ENCODE measurements at places on chromosomes 2 and 18.

DNA sequence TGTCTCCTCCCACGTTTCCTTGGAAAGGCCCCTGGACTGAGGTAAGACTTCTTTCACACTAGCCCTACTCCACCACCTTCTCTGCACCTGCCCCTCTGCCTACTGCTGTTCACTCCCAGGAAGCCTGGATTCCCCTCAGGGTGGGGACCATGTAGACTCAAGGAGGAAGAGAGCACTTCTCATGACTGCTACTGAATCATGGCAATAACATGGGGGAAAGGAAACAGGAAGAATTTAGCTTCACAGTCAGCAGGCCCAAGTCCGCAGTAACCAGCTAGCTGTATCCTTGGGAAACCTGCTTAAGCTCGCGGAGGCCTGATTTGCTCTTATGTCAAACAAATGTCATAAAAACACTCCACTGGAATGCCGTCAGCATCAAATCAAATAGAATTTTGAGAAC, 126.2 kb upstream of the CAPN13 start:
- no peak for DNase-seq

DNA sequence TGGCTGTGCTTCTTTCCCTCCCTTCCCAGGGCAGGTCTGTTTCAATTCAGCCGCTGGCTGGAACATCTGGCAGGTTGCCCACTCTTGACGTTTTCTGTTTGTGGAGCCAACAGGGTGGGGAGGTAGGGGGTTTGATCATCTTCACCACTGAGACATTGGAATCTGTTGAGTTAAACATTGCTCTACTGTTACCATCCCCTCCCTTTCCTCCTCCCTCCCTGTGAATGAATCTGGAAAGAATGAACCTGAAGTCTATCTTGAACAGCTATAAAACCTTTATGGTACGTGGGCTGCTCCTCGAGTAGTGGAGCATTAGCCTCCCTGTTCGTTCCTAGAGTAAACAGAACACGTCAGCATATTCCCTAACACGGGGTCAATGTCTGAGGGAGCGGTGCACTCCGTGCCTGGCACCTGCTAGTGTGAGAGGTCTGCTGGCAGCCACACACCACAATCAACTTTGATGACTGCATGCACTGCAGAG, 249.9 kb upstream of the RBBP8 start:
- no peak for DNase-seq

DNA sequence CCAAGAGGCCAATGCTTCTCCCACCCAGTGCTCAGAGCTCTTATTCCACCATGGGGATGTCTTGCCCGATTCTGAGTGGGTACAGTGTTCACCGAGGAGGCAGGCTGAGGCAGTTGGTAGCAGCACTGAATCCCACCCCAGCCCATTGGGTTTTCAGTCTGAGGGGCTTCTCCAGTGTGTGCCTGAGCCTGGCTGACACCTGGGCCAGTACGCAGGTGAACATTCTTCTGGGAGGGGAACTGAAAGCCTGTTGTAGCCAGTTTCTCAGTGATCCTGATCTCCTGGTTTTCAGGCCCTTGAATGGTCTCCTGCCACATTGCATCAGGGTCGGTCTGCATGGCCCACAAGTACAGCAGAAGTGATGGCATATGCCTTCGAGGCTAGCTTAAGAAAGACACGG, 98.2 kb downstream of the TMEM17 start:
- no peak for DNase-seq

- DNase-seq, result peak; percentile 15
These were observed 8.9 kb upstream of the LTBP1 start for GRCh38 chr2:32937602-32938448.

DNA sequence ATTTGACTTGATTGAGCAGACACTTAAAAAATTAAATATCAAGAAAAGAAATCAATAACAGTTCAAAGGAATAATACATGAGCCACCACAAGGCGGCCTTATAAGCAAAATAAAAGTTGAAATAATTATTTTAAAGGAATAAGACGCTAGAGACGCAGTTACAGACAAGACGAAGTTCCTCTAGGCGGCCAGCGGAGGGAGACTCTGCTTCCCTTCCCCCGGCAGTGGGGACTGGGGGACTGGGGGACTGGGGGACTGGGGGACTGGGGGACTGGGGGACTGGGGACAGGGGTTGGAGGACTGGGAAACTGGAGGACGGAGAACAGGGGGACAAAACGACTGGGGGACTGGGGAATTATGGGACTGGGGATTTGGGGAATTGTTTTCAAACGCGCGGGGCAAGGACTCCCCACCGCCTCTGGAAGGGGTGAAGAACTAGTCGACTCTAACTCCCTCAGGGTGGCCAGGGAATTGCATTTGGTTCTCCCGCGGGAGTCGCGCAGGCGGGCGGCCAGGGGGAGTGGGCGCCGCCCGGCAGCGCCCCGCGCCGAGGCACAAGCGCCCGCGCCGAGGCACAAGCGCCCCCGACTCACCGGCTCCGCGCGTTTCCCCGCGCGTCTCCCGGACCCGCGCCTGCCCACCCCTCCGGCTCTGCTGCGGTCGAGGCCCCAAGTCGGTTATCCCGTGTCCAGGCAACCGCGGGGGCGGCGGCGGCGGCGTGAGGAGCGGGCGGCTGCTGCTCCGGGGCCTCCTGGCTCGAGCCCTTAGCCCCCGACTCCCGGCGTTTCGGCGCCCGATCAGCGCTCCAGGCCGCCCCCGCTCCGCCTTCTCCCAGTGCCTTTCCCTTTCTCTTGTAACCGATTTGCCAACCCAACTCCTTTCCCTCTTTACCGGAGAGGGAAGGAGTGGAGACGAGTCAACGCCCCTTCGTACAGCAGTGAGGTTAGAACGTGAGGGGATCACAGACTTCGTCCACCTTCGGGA, at the start of gene CCDC178:
CCDC178 (minus strand) TSS at position 662 of the 984 bp plus-strand sequence. CDS start 28,633 bp downstream, outside the sequence.
- DNase-seq, result no peak

GRCh38 chr2:169649278-169649677, 44.9 kb downstream of the CFAP210 start:
- DNase-seq, result no peak

- no peak for DNase-seq
These were observed 140.5 kb downstream of the LRP2 start for GRCh38 chr2:169221745-169222369.

- peak; percentile 10 for DNase-seq
These were observed 175.2 kb downstream of the TMEM200C start for GRCh38 chr18:5720132-5720531.

GRCh38 chr2:135664623-135665068, 77.0 kb upstream of the UBXN4 start:
- no peak for DNase-seq

DNA sequence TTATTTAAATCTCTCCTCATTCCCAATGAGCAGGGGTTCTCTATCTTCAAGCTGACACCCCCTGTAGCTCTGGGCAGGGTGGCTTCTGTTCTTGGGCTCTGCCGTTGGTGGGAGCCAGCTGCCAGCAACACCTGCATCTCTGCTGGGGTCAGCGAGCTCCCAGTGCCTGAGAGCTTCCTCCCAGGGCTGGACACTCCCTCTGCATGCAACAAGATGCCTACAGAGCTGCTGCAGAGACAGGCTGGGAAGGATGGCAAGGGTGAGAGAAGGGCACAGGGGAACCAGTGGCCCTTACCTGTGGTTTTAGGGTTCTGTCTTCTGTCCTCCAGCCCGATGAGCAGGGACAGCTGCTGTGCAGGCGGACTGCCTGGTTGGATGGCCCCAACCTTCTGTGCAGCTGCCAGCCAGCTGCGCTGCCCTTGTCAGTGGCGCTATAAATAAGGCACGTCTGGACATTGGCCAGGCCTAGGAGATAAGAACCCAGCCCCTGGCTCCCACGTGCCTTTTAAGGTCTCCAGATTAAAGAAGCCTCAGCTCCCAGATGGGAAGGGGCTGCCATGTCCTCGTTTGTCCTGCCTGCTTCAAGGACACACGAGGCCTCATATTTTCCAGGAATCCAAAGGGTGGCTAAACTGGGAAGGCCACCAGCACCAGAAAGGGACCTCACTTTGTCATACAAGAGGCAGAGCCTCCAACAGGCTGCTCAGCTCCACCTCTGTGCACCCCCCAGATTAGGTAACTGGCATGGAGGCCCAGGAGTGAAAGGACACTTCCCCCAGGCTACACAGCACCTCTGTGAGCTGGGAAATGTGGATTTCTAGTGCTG, 39.5 kb upstream of the FHL2 start:
- DNase-seq, result peak; percentile 63

- DNase-seq, result no peak
These were observed 384.3 kb upstream of the LYPD1 start for GRCh38 chr2:133054297-133054696.

DNA sequence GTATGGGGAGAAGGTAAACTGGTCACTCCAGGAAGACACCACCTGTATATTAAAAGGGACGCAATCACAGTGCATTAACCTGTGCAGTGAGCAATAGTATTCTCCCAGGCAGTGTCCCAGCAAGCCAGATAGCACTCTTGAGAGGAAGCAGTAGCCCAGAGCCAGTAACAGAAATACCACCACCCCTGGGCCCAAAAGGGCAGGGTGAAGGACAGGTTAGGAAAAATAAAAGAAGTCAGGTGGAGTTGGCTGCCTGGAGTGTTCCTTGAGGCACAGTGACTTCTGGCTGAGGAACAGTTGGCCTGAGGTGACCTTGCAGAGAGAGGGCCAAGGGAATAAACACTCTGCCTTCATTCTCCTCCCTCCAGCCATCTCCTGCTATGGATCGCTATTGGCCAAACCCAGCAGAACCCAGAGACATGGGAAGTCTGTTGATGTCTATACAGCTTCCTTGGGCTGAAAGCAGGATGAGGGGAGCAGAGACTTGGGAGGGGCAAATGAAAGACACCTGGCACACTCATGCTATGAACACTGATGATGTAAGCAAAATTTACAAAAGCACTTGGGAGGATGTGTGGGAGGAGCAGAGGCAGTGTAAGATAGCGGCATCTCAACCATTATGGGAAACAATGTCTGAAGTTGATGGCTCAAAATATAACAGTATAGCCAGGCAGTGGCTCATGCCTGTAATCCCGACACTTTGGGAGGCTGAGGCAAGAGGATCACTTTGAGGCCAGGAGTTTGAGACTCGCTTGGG, 7.5 kb downstream of the C18orf32 start:
- DNase-seq, result no peak

DNA sequence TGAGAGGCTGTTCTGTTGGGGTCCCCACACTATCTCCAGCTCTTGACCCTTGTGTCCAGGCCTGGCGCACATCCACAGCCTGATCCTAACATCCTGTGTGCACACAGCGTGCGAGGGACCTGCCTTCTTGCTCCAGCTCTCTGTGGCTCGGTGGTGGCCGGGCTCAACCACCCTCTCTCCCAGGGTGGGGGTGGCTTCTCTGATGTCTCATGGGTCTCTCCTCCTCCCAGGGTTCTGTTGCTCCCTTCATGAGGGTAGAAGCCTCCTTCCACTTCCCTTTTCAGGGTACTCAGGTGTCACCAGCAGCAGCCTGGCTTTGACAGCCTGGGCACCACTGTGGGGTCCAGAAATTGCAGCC, 196.9 kb upstream of the RAB6C start:
- DNase-seq, result no peak

- no peak for DNase-seq
These were observed 217.2 kb downstream of the LDLRAD4 start for GRCh38 chr18:13435586-13436333.

DNA sequence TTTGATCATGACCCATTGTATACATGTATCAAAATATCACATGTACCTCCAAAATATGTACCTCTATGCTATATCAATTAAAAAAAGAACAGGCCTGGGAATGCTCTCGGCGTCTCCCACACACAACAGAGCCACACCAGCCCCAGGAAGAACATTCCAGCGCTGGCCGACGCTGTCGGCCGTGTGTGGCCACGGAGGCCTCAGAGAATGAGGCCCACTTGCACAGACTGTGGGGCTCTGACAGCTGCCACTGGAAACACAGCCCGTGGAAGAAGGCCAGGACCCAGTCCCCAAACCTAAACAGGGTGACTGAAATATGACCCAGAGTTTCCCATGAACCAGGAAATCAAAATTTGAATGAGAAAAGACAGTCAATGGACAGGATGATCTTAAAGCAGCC, 69.7 kb downstream of the EIPR1 start:
- DNase-seq, result no peak

DNA sequence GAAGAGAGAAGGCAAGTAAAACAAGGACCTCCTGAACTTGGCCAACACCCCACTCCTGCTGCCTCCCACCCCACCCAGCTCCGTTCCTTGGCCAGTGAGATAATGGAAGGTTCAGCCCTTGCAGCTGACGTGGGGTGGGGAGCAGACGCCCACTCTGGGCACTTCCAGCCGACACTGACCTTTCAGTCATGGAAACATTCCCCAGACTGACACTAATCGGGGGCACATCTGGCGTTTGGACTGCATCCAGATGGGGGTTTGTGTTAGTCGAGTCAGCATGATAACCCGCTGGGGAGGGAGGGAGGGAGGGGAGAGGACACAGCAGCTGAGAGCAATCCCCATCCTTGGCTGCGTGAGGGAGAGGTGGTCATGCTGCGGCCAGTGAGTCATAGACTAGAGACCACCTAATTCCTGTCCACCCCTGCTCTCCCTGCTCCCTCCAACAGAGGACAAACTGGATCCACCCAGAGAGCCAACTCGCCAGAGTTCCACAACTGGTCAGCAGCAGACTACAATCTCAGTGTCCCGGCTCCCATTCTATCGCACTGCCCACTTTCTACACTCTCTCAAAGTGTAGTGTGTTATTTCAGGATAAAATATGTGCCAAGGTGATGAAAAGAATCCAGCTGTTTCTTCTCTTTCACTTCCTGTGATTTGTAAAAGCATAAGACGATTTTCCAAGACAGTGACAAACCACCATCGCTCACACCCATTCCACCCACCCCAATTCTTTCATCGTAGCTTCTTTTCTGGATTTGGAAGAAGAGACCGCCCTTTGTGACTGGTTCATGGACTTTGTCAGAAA, 115.4 kb upstream of the PKDCC start:
- no peak for DNase-seq

DNA sequence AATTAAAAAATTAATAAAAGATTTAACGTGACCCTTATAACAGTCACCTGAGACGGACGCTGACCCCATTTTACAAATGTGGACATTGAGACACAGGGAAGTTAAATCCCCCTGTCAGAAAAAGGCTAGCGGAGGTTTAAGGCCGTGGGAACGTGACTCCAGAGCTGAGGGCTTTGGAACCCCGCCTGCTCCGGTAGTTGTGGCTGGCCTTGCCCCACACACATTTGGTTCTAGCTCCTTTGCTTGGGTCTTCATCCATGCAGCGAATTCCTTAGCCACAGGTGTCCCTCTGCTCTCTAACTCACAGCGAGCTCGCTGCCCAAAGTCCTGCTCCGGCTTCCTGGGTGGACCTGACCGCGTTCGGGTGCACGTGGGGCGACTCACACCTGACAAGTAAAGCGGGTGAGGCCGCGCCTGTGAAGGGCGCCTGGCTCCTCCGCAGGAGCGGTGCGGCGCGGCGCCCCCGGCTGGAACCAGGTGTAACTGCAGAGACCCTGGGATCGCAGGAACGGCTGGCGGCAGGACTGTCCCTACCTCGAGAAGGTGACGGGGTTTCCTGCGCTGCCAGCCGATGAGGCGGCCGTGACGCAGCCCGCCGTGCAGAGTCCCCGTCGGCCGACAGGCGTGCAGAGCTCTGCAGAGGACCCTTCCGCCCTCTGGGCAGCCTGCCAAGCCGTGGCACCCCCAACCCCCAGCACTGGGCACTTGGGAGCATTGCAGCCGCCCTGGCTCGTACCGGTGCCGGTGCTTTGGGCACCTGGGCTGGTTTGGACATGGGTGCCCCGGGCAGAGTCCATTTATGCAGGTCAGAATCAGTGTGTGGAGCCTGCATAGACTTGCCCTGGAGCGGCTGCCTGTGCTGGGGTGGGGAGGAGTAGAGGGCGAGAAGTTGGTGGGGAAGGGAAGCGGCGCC, 2.4 kb upstream of the PROC start:
- no peak for DNase-seq

Data from DMS 273 treated with DMSO at 0.1 percent for 48 hours (cell line).